ENCODE measurements at places on chromosomes 2 and 18.

DNA sequence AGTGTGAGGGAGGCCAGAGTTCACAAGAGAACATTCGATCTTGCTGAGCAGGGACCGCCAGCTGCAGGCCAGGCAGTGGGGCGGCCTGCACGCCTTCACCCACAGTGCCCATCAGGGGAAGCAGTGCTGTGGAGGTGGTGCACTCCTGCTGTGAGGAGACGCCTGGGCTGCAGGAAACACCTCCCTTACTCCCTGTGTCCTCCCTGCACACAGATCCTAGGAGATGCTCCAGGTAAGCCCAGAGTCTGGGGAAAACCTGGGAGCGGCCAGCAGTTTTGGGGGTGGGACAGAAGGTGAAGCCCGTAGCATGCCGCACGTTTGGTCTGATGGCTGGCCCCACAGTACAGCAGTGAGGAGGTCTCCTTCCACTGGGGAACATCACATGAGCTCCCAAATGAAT, 180.8 kb upstream of the RAB6C start:
- no peak for DNase-seq

DNA sequence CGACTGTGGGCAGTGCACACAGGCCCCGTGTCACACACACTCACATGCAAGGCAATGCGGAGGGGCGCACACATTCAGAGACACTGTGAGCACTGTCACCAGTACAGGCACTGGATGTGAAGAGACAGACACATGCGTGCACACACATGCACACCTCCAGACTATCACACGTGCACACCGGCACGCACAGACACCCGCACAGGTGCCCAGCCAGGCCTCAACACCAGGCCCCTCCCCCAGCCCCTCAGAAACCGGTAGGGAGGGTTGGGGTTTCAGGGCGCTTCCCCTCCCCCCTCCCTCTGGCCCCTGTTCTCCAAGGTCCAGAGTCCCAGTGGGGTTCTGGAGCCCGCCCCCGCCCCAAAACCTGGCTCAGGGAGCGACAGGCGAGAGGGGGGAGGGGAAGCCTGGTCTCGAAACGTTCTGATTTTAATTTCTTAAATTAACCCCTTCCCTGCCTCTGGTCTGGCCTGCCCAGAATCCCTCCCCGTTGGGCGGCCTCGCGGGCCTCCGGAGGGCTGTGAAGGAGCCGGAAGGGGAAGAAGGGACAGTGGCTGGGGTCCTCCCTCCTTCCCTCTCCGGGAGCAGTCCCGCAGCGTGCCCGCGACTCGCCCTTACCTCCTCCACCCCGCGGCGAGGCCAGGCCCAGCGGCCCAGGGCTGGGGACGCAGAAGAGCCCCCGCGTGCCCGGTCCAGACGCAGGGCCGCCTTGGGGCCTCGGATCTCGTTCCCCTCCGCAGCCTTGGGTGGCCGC, 558 bp downstream of the FBXO41 start:
- no peak for DNase-seq

- no peak for DNase-seq
These were observed 167.4 kb downstream of the RNF144A start for GRCh38 chr2:7084601-7085000.

- no peak for DNase-seq
These were observed 30.9 kb downstream of the EPHA4 start for GRCh38 chr2:221541131-221541735.

DNA sequence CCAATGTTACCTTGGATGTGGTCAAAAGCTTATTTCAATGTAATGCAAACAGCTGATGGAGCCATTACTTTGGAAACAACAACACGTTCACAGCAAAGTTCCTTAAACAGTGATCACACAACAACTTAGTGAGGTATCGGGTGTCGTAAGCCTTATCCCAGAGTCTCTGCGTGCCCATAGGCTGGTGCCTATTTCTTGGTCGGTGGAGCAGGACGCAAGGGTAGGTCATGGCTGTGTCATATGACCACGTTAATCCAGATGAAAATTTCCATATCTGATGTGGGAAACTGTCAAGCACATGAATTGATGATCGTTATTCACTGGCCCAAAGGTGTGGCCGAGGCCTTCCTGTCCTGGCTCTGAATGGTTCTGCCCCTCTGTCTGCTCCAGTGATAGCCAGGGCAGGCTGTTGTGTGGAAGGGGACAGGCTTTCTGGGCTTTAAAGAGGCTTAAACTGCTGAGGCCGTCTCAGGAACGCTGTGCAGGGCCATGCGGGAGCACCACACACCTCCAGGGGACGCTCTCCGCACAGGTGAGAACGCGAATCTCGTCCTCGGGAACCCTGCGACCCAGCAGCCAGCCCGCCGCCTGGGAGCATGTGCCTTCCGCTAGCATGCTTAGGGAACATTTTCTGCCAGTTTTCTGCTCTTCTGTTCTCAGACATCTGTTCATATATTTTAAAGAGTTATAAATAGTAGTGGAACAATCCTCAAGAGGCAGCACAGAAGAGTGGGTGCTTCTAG, 90.6 kb downstream of the KCTD1 start:
- DNase-seq: no peak
